ENCODE measurements at places on chromosomes 7 and 10.

DNA sequence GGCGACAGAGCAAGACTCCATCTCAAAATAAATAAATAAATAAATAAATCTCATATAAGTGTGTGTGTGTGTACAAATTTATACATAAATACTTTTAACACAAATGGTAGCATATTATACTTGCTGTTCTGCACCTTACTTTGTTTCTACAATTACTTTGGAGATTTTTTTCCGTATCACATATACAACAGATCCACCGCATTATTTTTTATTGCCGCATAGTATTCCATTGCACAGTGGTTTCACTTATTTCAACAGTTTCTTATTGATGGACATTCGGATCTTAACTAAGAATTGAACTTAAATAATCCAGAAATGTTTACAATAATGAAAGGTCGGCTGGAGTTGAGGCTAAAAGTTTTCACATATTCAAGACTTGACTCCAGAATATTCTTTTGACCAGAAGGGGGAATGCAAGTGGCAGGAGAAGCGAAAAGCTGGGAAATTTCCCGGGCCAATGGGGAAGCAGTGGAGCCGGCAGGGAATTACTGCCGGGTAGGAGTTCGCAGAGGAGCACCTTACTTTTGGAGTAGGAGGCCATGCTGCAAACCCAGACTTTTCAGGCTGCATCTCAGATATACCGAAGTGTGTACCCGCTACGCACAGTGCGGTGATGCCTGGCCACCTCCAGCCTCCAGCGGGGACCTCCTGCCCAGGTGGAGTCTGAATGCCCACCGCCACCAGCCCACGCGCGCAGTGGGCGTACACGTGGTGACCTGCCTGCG, 415 bp upstream of the CNNM1 start:
- DNase-seq = no peak

DNA sequence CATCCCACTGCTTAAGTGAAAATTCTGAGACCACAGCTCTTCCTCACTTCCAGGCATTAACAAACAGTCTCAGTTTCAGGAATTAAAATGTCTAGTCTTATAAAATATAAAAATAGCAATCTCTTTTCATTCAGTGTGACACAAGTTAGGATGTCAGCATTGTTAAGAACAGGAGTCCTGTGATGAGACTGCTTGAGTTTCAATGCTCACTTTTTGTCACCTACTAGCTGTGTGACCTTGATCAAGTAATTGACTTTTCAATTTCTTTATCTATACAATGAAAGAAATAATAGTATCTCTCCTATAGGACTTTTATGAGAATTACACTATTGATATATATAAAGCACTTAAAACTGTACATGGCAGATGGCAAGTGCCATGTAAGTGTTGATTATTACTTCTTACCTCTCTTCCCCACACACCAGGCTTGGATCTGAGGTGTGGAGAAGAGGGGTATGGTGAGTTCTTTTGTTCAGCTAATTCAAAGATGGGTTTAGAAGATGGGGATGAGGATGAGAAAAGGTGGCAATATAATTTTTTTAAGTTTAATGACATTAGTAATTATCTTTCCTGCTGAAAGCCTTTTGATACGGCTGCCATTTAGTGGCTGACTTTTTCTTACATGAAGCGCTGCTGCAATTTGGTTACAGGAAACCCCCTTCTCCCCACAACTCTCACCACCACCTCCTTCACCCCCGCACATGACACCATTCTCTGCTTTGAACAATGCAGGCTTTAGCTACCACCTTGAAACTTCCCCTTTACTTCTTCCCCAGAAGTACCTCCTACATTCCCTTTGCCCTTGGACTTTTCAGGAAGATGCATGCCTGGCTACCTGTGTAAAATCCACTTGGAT, 20.8 kb upstream of the HYAL4 start:
- DNase-seq = no peak

GRCh38 chr10:85575441-85575840, 791.2 kb downstream of the GRID1 start:
- DNase-seq = no peak

DNA sequence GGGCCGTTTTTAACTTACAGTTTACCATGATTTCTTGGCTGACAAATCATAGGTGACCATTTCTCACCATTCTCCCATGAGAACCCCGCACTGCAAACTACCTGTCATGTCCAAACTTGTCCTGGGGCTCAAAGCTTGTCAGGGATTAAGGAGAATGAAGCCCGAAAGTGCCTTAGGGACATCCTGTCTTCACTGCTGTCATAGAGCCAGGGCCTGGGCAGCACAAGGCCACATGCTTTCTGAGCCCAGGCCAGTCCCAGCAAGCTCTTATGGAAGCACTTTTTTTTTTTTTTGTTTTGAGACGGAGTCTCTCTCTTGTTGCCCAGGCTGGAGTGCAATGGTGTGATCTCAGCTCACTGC, 33.9 kb downstream of the CCM2 start:
- no peak for DNase-seq

- peak; percentile 71 for DNase-seq
These were observed at the start of gene ACBD7 for GRCh38 chr10:15088428-15089261. ACBD7 (minus strand) TSS chr10:15088776; CDS start chr10:15088728, 48 bp downstream.

GRCh38 chr10:132459301-132460003, 62.5 kb downstream of the PWWP2B start:
- DNase-seq = no peak

GRCh38 chr10:129048513-129048912, 418.5 kb upstream of the MGMT start:
- DNase-seq = no peak

DNA sequence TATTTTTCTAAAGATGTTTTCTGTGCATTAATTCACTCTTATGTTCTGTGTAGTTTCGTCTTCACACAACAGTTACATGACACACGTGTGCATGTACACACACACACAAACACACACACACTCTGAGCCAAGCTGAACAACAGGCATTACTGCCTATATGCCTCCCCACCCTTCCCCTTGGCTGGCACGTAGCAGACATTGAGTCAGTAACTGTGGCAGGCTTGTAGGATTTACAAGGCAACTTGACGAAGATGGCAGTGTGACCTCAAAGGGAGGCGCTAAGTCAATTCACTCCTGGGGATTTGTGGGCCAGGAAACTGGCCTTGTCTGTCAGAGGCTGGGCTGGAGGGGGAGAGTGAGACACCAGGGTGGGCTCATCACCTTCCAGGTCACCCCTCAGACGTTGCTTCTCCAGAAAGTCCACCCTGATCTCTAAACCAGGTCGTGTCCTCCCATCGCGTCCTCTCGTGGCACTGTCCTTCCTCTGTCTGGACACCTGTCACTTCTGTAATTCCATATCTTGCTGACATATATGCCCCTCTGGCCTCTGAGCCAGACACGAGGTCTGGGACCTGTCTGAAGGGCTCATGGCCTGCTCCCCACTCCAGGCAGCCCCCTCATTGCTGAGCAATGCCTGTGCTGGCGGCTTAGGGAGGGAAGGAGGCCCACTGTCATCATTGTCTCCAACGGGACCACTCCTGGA, 41.1 kb upstream of the INPP5A start:
- no peak for DNase-seq

DNA sequence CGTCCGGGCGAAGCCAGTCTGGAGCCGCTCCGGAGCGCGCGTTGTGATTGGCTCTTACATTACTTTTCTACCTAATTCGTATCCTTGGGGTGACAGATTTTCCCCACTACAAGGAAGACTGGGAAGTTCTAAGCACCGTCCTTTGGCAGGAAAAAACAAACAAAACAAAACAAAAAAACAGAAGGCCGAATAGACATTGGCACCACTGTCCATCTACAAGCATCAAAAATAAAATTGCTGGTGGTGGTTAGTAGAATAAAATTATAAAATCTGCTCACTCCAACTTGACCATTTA, 651 bp upstream of the SKAP2 start:
- peak; percentile 47 for DNase-seq

GRCh38 chr7:16465469-16466361, at the start of gene SOSTDC1:
SOSTDC1 (minus strand) TSS chr7:16465738; CDS start chr7:16465668, 70 bp downstream.
- DNase-seq = no peak

DNA sequence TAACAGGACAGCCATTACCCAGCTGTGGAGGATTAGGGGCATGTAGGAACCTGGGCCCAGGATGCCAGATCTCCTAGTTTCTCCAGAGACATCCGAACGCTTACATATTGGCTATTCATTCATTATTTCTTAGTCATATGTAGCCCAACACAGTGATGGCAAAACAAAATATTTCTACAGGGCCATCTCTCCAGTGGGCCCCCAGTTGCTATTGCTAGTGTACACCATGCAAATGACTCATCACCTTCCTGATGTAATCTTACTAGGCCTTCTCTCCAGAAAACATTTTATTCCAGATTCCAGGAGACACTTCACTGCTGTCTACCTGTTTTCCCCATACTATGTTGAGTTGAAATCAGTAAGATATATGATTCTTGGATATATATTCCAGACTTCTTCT, 201.7 kb downstream of the PLXDC2 start:
- DNase-seq = no peak

- no peak for DNase-seq
These were observed 27.9 kb upstream of the UBE2H start for GRCh38 chr7:129980667-129981066.

DNA sequence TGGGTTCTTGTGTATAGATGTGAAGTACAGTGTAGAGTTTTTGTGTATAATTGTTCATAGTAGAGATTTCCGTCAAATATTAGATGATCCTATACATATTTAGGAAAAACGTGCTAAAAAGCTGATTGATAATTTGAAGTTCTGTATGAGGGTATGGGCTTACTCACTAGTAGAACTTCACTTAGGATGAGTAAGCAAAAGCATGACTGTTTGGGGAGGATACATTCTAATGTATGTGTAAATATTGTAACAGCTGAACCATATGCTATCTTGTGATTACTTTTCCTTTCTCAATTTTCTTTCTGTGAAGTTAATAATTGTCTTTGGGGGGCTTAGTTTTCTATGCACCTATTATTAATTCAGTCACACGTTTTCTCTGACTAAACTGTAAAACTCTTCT, 53.2 kb upstream of the PDK4 start:
- no peak for DNase-seq

DNA sequence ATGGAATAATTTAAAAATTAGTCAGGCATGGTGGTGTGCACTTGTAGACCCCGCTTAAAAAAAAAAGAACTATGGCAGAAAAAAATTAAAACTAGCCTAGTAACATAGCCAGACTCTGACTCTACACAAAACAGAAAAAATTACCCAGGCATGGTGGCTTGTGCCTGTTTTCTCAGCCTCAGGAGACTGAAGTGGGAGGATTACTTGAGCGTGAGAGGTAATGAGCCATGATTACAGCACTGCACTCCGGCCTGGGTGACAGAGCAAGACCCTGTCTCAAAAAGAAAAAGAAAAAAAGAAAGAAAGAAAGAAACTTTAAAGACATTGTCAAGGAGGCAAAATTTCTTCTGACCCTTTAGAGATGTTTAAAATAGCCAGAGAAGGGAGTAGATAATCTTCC, 109.0 kb upstream of the TMEM106B start:
- no peak for DNase-seq

DNA sequence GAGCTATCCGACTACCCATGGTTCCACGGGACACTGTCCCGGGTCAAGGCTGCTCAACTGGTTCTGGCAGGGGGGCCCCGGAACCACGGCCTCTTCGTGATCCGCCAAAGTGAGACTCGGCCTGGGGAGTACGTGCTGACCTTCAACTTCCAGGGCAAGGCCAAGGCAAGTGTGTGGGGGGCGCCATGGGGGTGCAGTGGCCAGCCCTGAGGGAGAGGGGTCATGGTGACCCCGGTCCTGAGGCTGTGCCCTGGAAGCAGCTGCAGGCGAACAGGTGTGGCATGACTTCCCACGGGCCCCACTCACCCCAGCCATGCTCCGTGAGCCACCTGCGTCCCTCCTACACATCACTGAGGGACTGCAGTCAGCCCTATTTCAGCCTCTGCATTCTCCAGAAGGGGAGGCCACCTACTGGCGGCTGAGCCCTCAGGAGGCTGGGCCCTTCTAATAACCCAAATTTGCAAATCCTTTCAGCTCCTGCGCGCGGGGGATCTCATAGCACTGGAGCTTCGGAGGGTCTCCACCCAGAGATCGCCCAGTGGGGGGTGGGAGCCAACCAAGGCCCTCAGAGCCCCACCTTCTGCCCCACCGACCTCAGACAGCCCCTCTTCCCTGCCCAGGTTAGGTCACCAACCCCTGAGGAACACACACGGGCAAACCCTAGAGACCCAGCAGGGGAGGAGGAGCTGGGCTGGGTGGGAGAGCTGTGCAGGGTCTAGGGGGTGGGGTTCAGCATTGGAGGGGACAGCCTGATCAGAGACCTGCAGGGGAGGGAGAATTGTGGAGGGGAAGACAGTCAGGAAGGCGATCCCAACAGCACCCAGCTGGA, 30.8 kb downstream of the SH2B2 start:
- DNase-seq = no peak
